ENCODE measurements at places on chromosomes 3 and 15.
A peak's percentile ranks its signal among the peaks of the same experiment; 100 is the strongest.

DNA sequence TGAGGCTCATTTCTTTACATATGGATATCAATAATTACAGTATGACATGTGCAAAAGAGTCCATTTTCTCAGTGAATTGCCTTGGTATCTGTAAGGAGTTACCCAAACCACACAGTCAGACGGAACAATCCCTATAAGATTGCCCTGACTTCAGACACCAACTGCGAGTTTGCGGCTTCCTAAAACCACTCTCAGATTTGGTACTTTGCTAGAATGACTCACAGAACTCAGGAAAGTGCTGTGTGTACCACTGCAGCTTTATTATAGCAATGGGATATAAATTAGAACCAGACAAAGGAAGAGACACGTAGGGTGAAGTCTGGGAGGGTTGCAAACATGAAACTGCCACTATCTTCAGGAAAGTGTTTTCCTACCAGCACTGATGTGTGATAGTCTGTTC is 45.8 kb upstream of the ATP13A3 start:
- DNase-seq = no peak

DNA sequence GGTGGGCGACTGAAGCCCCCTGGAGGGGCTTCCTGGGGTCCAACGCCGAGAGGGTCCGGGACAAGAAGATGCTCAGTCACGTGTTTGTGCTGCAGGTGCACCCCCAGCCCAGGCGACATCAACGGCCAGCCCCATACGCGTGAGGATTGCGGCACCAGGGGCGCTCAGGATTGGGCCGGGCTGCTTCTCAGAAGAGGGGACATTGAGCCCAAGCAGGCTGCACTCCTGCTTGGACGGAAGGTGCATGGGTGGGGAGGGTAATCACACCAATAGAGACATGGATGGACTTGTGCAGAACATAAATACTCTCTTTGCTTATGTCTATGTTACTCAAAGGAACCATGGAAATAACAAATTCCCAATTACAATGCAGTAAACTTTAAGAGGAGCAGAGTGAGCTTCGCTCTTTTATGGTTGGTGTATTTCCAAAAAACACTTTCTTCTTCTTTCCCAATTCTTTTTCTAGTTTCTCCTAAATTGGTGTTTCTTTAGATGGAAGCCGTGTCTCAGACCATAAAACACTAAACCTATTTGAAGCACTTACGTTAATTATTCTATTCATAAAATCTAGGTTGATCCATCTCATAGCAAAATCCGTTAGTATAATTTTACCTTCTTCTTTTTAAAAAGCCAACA is 182.7 kb downstream of the GOLGA6L6 start:
- no peak for DNase-seq

DNA sequence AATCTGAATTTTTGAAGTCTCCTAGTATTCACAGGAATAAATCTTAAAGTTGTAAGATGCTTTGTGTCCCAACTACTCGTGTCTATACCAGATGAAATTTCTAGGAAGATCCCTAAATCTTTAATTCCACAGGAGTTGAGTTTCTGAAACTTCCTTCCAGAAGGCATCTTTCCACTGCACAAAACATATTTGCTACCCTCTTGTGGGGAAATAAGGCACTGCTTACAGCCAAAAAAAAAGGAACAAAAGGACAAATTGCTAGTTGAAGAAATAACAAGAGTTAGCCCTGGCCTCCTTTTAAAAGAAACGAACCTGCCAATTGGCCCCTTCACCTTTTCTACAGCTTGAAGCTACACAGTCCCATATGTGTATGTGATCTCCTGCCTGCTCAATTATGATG is 54.0 kb downstream of the TAFA4 start:
- no peak for DNase-seq

- DNase-seq = no peak
These were observed 7.7 kb upstream of the PSTPIP1 start for GRCh38 chr15:76987276-76987675.

DNA sequence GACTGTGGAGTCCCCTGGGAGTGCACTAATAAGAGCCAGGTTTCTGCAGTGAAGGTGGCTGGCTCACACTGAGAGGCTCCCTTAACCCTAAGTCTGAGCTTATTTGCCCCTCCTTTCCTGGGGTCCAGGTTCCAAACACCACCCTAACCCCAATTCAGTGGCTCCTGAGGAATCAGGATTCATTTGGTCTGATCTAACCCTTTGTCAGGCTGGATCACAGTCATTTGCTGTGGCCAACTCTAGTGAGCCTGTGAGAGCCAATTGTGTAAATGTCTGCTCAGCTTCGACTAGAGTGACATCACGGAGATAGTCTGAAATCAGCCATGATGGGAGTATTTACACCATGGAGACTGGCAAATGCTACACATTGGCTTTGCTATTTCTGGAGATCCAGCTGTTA is 73.7 kb upstream of the ACAN start:
- no peak for DNase-seq

DNA sequence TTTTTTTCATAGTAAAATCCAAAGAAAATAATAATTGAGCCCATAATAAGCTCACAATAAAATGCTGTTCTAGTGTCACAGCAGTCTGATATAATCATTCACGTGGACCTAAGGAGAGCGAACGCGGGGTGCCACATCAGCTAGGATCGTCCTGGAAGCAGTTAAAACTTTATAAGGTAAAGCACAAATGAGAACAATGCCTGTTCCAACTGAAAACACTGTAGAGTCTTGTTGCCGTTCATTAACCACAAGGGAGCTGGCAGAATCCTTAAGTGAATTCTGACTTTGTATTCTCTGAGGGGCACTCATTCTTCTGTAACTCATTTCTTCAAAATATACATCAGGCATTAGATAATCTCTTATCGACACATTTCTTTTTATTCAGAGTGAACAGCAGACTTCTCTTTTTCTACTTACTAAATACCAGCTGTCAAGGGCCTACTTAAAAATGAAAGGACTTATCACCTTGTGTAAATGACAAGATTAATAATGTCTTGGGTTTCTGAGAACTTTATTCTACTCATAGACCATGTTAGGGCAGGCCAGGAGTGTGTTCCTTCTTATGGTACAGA is 524.6 kb downstream of the MECOM start:
- DNase-seq = no peak

DNA sequence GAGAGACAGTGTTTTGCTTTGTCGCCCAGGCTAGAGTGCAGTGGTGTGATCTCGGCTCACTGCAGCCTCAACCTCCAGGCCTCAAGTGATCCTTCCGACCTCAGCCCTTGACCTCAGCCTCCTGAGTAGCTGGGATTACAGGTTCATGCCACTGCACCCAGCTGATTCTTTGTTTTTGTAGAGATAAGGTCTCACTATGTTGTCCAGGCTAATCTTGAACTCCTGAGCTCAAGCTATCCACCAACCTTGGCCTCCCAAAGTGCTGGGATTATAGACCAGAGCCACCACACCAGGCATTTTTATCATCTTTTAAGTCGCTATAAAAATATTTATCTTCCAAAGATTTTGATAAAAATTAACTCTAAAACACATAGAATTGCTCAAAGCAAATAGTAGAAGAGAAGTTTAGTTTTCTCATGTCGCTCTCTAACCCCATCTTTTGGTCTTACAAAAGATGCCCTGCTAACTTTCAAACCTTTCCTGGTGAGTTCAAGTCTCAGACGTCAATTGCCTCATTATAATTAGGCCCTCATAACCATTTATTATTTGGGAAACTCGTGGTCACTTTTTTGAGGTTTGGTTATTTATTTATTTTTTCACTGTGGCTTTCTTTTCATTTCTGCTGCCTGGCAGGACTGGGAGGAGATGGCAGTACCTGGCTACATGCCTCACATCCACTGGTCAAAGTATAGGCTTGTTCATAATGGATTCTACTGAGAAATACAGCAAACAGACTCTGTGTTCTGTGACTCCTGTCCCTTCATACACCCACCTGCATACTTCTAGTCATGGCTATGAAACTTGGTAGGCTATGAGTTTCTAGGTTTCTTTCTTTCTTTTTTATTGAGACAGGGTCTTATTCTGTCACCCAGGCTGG is 48.3 kb upstream of the DPPA4 start:
- no peak for DNase-seq

- no peak for DNase-seq
These were observed 44.7 kb downstream of the CEP152 start for GRCh38 chr15:48766196-48766595.

GRCh38 chr3:32077260-32078084 is 28.9 kb upstream of the GPD1L start:
- DNase-seq = no peak

GRCh38 chr3:27591312-27592210 is 107.4 kb upstream of the SLC4A7 start:
- DNase-seq = no peak

GRCh38 chr3:10601151-10601856 is 95.9 kb upstream of the ATP2B2 start:
- DNase-seq = no peak

DNA sequence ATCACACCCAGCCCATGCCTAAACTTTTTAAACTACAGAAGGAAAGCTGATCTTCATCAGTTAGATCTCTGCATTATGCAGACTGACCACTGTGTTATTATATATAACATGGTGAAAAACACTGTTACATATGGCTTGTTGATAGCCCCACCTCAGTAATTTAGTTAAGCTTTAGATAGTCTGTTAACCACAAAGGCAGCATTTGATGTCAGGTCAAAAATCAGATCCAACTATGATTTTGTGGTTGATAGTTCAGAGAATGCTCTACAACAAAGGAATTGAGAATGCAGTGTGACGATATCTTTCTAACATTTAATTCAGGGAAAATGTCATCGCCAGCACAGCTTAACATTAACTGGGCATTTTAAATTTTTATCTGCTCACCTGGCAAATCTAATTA is 37.7 kb upstream of the LMOD3 start:
- DNase-seq = no peak

- DNase-seq = no peak
These were observed 262.5 kb downstream of the SOX2 start for GRCh38 chr3:181974198-181974597.

DNA sequence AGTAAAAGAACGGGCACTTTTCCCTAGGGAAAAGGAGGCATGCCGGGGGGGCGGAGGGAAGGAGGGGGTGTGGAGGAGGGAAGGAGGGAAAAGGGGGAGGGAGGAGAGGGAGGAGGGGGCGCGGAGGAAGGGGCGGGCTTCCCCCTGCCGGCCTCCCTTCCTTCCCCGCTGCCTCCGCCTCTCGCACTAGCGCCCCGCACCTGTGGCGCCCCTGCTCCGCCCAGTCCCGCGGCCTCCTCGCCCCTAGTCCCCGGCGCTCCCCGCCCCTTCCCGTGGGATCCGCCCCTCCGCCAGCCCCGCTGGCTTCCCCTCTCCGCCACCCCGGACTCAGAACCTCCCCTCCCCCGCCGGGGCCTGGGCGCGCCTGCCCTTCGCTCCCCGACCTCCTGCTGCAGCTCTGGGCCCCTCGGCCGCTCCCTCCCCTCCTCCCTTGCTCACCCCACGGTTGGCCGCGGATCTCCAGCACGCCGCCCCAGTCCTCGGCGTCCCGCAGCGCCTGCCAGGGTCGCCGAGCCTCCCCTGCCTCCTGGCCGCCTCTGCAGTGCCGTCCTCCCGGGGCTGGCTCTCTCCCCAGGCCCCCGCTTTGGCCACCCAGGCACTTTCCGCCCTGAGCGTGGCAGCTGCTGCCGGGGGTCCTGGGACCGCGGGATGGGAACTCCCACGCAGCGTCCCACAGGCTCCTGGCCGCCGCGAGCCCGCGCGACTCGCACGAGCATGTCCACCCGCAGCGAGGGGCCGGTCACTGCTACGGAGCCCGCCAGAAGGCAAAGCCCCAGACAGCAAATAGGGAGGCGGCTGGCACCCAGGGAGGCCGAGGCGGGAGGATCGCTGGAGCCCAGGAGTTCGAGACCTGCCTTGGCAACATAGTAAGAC is 147.4 kb downstream of the TJP1 start:
- no peak for DNase-seq

GRCh38 chr3:69240651-69241568 is 118.5 kb upstream of the LMOD3 start:
- no peak for DNase-seq

DNA sequence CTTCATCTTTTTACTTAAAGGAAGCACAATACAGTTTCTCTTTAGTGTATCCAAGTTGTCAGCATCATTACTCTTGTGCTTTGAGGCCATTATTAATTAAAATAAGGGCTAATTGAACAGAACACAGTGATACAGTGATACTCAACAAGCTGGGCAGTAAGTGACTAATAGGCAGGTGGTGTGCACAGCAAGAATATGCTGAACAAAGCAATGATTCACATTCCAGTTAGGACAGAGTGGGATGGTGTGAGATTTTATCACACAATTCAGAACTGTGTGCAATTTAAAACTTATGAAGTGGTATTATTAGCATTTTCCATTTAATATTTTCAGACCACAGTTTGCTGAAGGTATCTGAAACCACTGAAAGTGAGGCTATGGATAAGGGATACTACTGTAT is 116.9 kb downstream of the PLOD2 start:
- no peak for DNase-seq

DNA sequence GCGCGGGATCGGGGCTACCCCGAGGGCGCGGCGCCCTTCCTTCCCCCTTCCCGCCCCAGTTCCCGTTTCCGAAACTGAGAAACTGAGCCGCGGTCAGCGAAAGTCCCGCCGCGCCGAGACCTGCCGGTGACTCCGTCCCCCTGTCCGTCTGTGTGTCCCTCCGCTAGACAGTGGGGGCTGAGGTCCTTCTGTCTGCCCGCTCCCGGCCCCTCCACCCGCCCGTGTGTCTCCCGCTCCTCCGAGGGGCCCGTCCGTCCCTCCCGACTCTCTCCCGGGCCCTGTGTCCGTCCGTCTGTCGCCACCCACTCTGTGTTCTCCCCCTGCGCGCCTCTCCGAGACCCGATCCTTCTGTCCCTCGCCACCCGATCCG is 426 bp downstream of the PRKCD start:
- DNase-seq = peak; percentile 16

- DNase-seq = no peak
These were observed 14.6 kb upstream of the IL17RD start for GRCh38 chr3:57179580-57180410.

DNA sequence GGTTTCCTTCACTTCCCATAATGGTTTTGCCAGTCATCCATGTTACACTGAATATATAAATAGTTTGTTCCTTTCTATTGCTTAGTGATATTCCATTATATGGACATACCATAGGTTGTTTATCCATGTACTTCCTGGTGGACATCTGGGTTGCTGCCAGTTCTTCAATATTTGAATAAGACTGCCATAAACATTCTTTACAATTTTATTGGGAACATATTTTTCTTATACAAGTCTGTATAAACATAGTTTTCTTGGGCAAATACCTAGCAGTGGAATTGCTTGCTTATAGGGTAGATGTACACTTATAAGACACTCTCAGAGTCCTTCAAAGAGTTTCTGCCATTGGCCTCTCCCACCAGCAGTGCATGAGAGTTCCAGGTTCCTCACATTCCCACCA is 231.4 kb downstream of the OPA1 start:
- DNase-seq = no peak
